Stimulated activated CD4-positive, alpha-beta T cell treated with anti-CD3 and anti-CD28 coated beads, TNF-alpha, amount 100 ng/mL, for 48 hours (primary cell): ENCODE measurements at places on chromosomes 7 and 10.

DNA sequence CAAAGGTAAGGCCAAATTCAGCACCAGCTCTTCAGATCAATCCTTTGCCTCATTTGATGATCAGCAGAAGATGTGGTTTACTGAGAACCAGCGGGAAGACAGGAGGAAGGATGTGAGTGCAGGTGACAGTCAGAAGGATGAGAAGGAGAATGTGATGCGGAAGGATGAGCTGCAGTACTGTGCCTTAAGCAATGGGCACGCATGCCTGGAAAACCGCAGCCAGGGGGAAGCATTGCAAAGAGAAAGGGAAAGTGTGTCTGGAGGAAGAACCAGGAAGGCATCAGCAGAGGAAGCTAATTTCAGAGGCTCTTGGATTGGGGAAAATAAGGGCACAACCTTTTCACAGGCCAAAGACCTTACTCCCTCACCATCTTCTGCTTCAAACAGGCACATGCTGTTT, 25.7 kb downstream of the C10orf71 start:
- no peak for DNase-seq

DNA sequence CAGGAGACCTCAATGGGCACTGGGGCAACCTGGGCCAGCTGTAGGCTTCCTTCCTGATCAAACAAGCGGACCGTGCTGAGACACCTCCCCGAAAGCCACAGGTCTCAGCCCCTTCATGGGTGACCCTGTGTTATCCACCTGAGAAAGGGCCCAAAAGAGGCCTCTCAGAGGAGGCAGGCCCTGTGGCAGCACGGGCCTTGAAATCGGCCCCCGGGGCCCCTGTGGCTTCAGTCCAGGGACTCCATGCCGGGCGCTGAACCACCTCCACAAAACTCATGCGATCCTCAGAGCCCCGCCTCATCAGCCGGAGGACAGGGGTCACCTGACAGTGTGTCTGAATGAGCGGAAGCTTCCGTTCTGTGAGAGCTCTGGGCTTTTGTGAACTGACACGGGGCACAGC, 307.1 kb downstream of the PAXIP1 start:
- no peak for DNase-seq

DNA sequence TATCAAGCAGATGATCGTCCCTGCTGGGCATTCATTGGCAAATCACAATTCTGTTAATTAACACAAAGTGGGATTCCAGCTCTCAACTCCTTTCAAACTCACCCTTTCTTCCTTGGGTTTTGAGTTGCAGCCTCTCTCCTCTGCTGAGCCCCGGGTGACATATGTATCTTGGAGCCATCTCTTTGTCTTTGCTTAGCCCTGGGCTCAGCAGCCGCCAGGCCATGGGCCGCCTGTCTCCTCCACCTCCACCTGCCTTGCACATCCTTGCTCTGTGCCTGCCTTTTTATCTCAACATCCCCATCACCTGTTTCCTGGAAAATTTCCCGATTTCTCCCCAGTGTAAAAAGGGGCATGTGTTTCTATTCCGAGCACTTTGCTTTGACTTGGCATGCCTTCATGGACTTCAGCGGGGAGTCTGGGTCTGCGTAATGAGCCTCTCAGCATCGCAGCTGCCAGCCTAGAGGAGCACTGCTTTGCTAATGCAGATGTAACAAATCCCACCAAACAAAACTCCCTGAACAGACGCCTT, 141.3 kb upstream of the AGK start:
- no peak for DNase-seq

GRCh38 chr10:14556285-14556956, 218.3 kb downstream of the FAM107B start:
- DNase-seq, result no peak

DNA sequence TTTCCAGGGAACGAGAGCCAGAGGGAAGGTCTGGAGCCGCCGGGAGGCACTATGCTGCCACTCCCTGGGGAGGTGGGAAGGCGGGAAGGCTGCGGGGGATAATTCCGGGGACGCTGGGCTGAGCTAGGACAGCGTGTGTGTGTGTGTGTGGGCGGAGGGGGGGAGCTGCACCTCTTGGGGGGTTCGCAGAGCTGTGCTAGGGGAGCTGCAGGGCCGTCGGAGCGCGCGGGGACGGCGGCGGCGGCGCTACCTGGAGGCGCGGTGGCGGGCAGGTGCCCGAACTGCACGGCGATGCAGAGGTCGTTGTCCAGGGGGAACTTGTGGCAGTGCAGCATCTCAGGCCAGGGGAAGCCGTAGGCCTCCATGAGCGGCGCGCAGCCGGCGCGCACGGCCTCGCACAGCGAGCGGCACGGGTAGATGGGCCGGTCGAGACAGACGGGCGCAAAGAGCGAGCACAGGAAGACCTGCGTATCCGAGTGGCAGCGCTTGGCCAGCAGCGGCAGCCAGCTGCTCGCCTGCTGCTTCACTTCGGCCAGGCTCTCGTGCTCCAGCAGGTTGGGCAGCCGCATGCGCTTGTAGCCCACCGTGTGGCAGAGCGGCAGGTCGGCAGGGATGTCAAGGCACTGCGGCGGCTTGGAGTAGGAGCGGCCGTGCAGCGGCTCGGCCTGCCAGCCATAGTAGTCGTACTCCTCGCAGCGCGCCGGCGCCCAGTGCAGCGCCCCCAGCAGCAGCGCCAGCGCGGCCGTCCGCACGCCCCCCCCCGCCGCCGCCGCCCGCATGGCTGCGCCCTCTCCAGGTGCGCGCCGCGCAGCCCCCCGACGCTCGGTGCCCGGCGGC, 526 bp downstream of the SFRP5 start:
- no peak for DNase-seq

GRCh38 chr10:43226441-43226840, 40.4 kb downstream of the RASGEF1A start:
- DNase-seq, result no peak

DNA sequence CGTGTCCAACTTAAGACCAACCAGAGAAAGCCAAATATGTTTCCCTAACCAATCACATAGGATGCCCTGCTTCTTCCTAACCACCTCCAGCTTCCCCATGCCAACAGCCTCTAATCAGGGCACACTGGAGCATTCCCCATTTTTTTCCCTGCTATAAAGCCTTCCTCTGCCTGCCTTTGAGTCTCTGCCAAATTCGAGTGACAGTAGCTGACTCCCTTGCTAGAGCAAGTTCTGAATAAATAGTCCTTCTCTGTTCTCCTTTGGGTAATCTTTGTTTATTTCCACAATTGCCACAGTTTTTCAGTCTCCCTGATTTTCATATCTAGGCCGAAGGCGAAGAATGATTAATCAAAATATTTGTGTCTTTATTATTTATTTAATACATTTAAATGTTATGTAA, 96.7 kb downstream of the ANLN start:
- DNase-seq, result no peak

- DNase-seq, result no peak
These were observed 828 bp downstream of the OGDHL start for GRCh38 chr10:49761201-49761788.

- DNase-seq, result no peak
These were observed 398.4 kb downstream of the DGKB start for GRCh38 chr7:14504134-14504533.

GRCh38 chr7:140417456-140418155, 13.7 kb downstream of the RAB19 start:
- DNase-seq, result no peak

DNA sequence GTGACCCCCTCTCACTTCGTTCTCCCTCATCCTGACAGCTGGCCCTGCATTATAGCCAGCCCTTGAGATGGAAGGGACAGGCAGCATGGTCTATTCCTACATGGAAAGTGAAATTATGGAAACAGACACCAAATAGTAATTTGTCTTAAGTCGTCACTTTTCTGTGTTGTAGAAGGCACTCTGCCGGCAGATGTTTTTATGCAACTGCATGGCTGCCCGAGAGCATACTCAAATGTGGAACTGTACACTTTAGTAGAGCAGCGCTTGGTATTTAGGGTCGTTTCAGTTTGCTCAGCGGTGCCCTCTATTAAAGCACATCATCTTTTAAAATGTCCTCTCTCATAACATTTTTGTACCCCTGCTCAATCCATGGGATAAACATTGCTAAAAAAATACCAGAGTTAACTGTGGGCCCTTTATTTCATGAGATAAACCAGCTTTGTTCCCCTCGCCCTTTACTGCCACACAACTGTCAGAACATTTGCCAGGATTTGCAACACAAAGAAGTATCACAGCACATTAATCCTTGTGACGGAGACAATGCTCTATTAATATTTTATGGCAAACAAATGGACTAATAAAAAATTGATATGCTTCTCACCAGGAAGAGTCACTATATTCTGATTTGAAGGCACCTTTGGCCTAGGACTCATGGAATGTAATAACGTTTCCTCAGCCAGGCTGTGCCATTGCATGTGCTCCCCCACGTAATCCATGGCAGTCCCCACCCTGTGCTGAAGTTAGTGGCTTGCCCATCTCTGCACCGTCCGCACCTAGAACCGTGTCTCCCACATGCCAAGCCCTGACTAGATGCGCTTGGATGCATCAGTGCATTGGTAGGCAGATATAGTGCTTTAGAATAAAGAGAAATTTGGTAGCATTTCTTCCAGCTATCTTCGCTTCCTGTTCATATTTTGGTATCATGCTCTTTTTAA, 221.3 kb downstream of the PAXIP1 start:
- DNase-seq, result no peak

DNA sequence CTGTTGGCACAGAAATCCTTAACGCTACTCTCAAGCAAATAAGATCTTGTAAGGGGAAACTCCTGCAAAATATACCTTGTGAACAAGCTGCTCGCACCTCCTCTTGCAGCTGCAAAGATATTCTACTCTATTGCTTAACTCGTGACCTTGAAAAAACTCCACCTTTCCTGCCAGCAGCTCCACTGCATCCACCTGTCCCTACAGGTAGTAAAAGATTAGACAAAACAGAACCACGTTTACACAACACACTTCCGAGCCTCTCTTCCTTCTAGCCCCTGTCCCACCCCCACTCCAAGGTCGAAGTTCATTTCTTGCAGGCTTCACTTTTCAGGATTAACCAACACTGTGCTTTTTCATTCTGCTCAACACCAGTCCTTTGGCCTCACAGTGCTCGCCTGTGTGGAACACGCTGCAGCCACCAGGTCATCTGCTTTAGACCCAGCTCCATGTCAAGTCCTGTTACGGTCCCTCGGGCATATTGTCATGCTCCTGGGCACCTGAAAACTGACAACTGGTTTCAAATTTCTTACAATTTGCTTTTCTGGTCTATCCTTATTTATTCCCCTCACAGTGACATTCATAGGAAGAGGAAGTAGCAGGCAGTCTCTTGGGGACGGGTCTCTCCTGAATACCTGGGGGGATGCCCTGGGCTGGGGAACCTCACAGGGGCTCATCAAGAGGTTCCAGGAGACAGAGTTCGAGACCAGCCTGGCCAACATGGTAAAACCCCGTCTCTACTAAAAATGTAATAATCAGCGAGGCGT, 165.8 kb upstream of the KLF14 start:
- DNase-seq, result no peak

- DNase-seq, result no peak
These were observed 341.7 kb downstream of the PRPF18 start for GRCh38 chr10:13928451-13928850.

- no peak for DNase-seq
These were observed 116.9 kb upstream of the PCGF5 start for GRCh38 chr10:91103384-91104192.

DNA sequence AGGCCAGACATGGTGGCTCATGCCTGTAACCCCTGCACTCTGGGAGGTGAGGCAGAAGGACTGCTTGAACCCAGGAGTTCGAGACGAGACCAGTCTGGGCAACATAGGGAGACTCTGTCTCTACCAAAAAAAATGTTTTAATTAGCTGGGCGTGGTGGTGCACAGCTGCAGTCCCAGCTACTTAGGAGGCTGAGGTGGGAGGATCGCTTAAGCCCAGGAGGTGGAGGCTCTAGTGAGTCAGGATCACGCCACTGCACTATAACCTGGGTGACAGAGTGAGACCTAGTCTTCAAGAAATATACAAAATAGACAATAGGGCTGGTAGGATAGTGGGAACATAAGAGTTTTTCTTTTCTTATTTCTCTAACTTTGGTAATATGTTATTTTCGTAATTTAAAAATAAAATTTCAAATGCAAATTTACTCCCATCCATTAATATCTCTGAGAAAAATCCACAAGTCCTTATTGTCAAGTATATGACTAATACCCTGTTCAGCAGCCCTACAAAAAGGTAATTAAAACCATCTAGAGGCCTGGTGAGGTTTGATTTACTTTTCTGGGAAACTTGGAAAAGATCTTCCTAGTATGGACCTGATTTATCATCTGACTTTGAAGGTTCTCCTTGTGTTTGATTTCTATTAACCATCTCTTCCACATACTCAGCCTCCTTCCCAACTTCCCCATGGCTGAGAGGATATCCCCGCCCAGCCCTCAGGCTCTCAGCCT, 50.0 kb downstream of the CREB3L2 start:
- no peak for DNase-seq

DNA sequence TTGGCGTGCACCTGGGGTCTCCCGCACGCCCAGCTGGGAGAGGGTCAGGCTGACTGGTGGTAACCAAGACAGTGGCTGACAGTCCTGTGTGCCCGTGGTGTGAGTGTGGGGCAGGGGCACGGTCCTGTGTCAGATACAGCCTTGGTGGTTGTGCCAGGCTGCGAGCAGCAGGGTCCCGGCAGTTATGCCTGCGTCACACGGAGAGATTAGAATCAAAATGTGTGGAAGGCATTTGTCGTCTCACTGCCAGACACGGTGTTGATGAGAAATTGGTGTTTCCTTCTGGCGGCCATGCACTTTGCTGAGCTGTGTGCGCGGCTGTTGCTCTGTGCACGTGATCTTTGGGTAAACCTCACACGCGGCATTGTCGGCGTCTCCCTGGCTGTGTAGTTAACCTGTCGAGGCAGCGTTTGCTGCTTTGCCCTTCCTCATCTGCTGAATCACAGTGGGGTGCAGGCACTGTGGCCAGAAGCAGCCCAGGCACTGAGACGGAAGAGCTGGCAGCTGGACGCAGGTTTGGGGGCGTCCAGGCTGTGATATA, 87.7 kb downstream of the NKX6-2 start:
- DNase-seq, result no peak

GRCh38 chr7:41835976-41836530, 133.2 kb upstream of the INHBA start:
- no peak for DNase-seq

DNA sequence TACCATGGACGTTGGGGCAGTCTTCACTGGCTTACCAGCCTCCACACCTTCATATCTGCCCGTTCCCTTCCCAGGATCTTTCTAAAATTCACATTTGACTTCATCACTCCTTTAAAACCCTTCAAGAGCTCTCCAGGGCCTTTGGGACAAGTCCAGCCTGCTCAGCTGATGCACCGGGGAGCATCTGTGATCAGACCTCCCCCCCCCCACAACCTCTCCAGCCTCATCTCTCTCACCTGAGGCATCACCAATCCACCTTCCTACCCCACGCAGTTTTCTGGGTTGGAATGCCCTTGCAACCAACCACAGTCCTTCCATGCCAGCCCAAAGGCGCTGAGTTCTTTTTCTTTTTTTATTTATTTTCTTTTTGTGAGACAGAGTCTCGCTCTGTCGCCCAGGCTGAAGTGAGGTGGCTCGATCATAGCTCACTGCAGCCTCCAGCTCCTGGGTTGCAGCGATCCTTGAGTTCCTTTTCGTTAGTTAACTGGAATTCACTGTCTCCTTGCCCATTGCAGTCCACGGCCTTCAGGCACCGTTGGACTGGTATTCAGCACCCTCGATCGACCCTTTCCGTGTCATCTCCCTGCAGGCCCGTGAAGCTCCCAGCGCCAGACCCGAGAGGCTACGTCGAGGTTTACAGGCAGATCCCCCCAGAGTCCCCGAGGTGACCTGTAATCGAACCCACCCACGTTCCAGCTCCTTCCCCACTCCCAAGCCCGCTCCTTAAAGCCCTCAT, 654 bp downstream of the ALKBH4 start:
- DNase-seq, result no peak

GRCh38 chr7:68203251-68203650, 1206.6 kb downstream of the TYW1 start:
- no peak for DNase-seq
